ENCODE measurements at places on chromosomes 6 and 20.

DNA sequence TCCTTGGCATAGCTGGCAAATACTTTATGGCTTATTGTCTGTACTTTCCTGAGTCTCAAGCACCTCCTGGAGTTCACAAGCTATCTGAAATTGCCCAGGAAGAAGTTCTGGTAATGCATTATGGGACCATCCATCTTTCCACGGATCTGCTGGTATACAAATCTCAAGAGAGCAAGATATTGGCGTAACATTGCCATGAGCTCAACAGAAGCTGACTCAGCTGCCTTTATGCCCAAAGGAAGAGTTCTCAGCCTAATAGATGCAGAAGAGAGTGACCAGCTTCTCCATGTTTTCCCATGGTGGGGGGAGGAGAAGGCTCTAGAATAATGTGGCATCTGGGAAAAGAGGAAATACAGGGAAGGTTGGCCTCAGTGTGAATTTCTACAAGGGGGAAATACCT lies 78.7 kb downstream of the UST start:
- no peak for DNase-seq

GRCh38 chr6:25302151-25302550 lies 23.0 kb downstream of the CARMIL1 start:
- no peak for DNase-seq

- DNase-seq, result no peak
Observed at GRCh38 chr20:44065401-44066340, 121.3 kb downstream of the JPH2 start.

DNA sequence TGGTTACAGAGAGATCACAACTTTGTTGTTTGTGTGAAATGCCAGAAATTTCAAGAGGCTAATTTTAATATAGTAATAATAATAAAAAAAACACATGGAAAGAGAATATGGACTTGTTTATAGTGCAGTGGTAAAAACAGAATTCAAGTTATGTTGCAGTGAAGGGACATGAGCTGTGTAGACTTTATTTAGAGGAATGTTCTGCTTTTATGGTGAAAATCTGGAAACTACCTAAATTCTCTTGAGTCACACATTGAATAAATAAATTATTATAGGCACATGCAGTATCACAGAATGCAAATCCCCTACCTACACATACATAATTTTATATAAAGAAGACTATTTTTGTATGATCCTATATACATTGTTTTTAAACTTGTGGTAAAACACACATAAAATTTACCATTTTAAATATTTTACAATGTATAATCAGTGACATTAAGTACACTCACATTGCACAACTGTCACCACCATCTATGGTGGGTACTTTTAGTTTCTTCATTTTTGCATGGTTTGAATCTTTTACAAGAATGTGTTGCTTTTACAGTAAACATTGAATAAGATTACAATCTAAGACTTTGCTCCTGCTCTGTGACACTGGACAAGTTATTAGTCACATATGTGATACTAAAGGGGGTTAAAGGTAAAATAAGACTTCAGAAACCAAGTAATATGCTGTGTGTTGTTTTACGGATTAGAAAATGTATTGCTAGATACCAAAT lies 107.4 kb downstream of the B3GAT2 start:
- no peak for DNase-seq

GRCh38 chr6:157227202-157228166 lies 95.8 kb downstream of the TMEM242 start:
- no peak for DNase-seq

DNA sequence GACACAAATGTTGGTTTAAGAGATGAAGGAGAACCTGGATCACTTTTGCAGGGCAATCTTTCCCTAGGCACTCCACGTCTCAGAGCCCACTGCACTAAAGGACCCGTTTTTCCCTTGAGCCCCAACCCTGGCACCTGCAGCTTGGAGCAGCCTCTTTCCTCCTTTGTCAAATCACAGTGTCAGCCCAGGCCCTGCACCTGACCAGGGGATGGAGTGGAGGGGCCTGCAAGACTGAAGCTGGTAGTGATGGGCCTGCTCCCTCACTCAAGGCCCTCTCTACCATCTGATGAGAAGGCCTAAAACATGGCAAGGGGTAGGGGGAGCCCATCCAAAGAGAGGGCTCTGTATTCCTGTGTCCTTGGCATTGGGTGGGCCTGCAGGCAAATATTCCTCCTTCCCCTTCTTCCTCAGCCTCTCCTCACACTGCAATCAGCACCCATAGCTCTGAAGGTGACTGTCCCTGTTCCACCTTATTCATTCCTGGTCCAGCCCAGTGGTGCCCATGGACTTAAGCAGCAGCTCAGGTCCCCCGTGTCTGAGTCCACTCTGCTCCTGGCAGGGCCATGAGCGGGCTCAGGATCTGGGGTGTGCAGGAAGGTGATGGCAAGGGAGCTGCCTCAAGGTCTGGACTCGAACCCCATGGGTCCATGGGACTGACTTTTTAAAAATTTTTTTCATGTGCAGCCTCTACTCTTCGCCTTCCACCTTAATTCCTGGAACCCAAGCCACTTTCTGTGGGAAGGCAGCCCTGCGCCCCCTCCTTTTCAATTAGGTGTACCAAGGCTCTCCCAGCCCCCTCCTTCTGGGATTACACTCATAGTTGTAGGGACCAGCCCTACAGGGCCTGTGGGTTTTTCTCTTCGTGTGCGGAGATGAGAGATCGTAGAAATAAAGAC lies 6.7 kb downstream of the RAET1G start:
- no peak for DNase-seq

DNA sequence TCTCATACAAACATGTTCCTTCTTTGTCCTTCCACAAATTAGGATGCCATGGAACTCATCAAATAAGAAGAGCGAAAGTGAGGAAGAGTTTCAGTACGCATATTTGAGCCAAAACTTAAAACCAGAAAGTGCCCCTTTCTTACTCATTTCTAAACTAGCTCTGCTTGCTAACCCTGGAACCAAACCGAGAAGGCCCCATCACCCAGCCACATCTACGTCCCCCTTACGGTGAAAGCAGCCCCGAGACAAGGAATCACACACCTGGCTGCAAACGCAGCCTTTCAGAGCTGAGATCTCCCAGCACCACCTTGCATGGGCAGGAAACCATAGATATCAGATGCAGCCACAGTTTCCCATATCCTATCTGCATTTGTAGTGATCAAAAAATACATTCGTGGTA lies 28.5 kb downstream of the TRERF1 start:
- no peak for DNase-seq
